ENCODE measurements at places on chromosomes 1 and 21.

DNA sequence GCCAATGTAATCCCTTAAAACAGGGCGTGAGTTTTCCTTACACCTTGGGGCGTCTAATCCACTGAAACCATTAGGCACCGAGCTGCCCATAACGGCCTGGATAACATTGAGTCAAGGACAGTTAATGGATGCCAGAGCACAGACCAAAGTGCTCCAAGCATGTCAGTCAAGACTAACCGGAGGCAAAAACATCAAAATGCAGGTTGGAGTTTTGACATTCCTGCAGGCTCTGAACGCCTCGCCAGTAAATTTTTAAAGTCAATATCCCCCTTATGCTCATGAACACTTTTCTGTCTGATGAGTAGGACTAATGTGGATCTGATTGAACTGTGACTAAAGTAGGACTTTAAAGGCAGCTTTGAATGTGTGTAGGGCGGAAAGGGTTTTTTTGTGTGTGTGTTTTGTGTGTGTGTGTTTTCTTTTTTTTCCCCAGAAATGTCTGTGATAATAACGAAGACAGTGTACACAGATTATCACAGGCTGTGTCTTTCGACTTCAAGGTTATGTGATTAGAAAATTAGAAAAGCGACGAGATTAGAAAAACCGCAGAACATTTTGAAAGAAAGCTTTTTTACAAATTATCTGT, 194.2 kb upstream of the PROX1 start:
- DNase-seq, result no peak

DNA sequence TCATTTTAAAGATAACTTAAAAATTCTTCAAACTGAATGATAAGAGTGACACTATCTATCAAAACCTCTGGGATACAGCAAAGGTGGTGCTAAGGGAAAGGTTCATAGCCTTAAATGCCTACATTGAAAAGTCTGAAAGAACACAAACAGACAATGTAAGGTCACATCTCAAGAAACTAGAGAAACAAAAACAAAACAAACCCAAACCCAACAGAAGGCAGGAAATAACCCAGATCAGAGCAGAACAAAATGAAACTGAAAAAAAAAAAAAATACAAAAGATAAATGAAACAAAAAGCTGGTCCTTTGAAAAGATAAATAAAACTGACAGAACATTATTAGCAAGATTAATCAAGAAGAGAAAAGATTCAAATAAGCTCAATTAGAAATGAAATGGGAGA, 6.8 kb downstream of the ODF2L start:
- DNase-seq, result peak; percentile 59

GRCh38 chr1:209323743-209324142, 259.8 kb upstream of the CAMK1G start:
- no peak for DNase-seq

DNA sequence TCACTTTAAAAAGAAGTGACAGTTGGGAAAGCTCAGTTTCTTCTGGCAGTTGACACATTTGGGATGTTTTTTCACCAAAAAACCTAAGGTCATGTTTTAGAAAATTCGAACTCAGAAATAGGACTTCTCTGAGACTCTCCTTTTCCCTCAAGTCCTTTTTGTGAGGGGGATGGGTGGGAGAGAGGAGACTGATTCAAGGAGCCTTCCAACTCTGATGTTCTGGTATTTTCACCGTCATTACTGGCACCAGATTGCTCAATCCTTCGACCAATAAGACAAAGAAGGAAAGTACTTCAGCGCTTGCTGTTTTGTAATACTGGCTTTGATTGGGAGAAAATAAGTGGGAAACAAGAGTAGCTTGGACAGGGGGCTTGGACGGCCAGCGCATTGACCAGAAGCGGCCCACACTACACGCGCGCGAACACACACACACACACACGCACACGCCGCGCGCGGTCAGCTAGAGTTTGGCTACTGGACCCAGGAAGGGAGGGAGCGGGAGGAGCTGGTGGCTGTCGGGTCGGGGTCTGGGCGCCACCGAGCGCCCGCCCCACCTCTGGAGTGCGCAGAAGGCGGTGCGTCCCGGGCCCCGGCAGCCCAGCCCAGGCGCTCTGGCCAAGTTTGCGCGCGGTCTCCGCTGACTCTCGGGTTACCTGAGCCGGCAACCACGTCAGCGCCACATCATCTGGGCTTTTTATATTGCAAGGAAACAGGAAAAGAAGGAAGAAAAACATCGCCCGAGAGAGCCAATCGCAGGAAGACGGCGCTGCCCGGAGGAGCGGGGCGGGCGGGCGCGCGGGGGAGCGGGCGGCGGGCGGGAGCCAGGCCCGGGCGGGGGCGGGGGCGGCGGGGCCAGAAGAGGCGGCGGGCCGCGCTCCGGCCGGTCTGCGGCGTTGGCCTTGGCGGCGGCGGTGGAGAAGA, at the start of gene KCNK1:
Gene KCNK1, plus strand, starts transcription at position 855 of the 921 bp plus-strand sequence. Its CDS starts 66 bp downstream, at position 921.
- no peak for DNase-seq

- DNase-seq, result peak; percentile 88
Measured at GRCh38 chr1:40818264-40818961, 34.8 kb downstream of the KCNQ4 start.

DNA sequence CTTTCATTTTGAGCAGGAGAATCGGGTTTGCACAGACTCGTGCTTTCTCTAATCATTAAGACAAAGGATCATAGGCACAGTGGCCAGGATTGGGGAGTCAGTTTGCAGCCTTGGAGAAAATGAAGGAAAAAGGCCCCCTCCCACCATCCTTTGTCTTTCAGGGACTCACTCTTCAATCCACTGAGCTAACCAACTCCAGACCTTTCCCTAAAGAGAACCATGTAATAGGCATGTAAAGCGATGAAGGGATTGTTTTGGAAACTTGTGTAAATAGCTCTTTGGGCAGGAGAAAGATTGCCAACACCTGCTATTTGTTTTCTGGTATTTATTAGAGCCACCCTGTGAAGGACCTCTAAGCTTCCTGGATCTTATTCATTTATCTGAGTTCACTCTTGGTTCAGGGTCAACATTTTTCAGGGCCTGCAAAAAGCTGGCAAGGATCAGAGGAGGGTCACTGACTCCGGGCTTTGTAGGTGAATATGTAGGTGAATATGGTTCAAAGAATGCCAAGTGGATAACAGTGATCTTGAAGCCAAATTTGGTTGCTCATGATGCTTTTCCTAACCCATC, 192.6 kb upstream of the FGGY start:
- no peak for DNase-seq

- no peak for DNase-seq
Measured at GRCh38 chr21:26011292-26011940, 159.2 kb downstream of the APP start.

- no peak for DNase-seq
Measured at GRCh38 chr1:2302292-2302925, 74.3 kb downstream of the SKI start.

DNA sequence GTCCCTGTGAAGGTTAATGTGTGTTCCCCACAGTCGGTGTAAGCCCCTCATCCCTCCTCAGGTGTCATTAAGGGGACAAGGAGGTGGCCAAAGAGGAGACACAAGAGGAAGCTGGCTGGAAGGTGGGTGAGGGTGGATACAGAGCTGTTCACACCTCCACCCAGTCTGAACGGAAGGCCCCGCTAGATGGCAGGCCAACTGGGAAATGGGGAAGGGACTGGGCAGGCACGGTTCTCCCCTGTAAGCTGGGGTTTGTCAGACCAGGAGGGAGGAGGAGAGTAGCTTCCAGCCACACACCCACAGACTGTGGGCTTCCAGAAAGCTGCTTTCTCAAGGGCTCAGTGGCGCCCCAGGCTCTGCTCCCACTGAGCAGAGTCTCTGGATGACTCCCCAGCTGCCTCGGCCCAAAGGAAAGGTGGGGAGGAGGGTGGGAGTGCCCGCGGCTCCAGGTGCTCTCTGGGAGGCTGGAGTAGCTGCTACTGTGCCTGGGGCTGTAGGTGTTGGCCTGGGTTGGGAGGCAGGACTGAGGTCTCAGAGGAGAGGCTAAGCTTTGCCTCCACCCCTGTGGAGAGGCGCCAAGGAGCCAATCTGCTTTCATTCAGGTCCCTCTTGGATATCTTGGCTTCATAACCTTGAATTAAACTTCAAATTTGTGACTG, 41.2 kb downstream of the PCP4 start:
- DNase-seq, result no peak

- DNase-seq, result no peak
Measured at GRCh38 chr1:96372881-96373280, 348.7 kb upstream of the PTBP2 start.

All from central memory CD4-positive, alpha-beta T cell (primary cell).